Left lobe of liver (tissue), 2 donors: ENCODE measurements at places on chromosomes 2 and 18. TPM values are rescaled to one million over a fixed set of nuclear protein-coding genes. Genes with fewer than 3 reads are reported as not detected.

ERLEC1 gene
- 19.0 TPM for total RNA-seq

LANCL1 gene
- total RNA-seq, result 15.6 TPM

HPCAL1 gene
- 27.5 TPM for total RNA-seq

SLC4A1AP gene
- total RNA-seq, result 7.6 TPM

SEMA4C gene
- 18.6 TPM for total RNA-seq

TMEM198 gene
- total RNA-seq, result 2.1 TPM

AKAIN1 gene
- total RNA-seq, result 0.88 TPM

IL36B gene
- total RNA-seq, result not detected

METTL5 gene
- total RNA-seq, result 15.2 TPM

SERPINB10 gene
- not detected for total RNA-seq

POTEF gene
- not detected for total RNA-seq

UGT1A8 gene
- 0.13 TPM for total RNA-seq

ANKAR gene
- total RNA-seq, result 3.5 TPM

GRCh38 chr2:98773169-98773568 lies 42.2 kb upstream of the MGAT4A start:
- DNase-seq, result no peak

DNA sequence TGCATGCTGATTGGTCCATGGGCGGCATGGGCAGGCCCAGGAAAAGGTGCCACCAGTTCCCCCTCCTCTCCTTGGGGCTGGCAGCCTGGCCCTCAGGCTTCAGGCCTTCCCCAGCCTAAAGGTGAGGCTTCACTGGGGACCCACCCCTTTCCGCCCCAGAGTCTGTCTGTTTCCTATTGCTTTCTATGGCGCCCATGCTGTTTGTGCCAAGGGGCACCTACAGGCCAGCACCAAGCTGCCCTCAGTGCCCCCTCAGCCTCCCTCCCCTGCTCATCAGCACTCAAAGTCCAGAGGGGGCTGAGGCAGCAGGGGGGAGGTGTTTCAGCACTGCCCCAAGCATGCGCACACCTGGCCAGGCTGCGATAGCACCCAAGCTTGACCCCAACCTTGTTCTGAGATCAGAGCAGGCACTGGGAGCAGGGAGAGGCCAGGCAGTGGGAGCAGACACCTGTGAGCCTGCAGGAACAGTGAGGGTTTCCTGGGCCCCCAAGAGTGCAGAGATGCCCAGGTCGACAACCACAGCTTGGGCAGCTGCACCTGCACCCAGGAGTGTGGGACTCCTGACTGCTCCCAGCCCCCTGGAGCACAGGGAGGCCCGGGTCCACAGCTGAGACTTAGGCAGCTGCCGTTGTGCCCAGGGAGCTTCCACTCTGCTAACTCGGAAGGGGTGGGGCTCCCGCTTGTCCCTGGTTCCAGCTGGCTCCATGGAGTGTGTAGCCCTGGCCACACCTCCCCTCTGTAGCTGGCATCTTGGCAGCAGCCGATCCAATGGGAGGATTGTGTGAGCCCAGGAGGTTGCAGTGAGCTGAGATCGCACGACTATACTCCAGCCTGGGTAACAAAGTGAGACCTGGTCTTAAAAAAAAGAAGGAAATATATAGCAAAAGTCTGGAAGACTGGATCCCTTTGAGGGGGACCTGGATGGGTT lies 69.1 kb downstream of the NCAPH start:
- peak; percentile 33 for DNase-seq

DNA sequence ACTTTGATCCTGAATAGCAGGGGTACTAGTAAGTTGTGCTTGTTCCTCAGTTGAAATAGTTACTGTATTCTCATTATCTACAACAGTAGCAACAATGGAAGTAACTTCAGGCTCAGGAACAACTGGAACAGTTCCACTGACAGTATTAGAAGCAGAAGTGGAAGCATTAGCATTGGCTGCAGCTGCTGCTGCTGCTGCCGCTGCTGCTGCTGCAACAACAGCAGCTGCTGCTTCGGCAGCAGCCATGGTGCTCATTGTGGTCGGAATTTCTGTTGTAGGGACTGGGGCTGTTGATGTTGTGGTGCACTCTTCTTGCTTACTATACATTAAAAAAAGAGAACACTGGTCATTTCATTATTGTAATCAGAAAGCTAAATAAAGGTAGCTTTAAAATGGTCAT lies 40.8 kb downstream of the PRPF40A start:
- no peak for DNase-seq

GRCh38 chr2:160679686-160680085 lies 186.1 kb upstream of the RBMS1 start:
- no peak for DNase-seq

DNA sequence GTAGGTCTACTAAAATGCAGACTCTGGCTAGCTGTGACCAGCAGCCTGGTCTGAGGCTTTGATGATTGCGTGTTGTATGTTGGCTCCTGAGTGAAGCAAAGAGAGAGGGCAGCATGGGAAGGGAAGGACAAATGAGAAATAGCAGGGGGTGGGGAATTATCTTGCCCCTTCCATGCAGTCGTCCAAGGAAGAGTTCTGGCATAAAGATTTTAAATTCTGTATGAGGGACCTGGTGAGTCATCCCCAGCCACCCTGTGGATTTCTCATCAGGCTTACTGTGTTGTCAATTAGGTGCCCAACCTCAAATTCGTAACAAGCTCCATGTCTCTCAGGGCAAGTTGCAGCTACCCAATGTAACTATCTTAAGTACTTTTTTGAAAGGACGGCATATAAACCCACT lies 72.1 kb upstream of the NOSTRIN start:
- no peak for DNase-seq

- DNase-seq, result no peak
Observed at GRCh38 chr2:216299588-216299987, 72.7 kb downstream of the MARCHF4 start.

- no peak for DNase-seq
Observed at GRCh38 chr2:11875481-11875880, 129.0 kb downstream of the LPIN1 start.

DNA sequence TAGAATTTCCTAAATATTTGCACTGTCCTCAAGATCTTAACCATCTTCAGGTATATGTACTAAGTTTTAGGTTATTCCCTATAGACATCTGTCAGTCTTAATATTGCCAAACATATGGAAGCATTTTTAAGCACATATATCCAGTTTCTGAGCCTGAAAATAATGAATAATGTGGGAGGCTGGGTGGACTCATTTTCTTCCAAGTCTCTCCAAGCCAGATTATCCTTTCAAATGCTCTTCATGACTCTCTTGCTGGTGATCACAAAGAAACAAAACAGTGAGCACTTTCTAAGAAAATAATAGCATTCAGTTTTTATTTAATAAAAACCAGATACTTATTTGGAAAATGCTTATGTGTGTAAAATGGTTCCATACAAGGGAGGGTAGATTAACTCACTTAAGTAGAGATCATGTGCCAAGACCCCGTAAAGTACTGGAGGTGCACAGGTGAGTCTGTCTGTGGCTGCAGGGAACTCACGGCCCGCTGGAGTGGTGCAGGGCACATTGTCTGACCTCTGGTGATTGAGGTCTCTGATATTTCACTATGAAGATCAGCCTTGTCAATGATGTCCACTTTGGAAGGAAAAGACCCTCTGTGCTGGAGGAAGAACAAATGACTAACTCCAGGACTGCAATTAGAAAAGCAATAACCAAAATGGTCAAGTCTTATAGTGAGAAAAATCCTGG lies 161.6 kb downstream of the TMEM18 start:
- DNase-seq, result no peak
